ENCODE measurements at places on chromosomes 6 and 20.
A peak's percentile ranks its signal among the peaks of the same experiment; 100 is the strongest.

GRCh38 chr6:47428746-47429664 is 48.6 kb upstream of the CD2AP start:
- DNase-seq = no peak

GRCh38 chr6:109331081-109331480 is 51.2 kb downstream of the CD164 start:
- DNase-seq = no peak

GRCh38 chr6:70394518-70395300 is 18.6 kb upstream of the FAM135A start:
- DNase-seq = no peak

DNA sequence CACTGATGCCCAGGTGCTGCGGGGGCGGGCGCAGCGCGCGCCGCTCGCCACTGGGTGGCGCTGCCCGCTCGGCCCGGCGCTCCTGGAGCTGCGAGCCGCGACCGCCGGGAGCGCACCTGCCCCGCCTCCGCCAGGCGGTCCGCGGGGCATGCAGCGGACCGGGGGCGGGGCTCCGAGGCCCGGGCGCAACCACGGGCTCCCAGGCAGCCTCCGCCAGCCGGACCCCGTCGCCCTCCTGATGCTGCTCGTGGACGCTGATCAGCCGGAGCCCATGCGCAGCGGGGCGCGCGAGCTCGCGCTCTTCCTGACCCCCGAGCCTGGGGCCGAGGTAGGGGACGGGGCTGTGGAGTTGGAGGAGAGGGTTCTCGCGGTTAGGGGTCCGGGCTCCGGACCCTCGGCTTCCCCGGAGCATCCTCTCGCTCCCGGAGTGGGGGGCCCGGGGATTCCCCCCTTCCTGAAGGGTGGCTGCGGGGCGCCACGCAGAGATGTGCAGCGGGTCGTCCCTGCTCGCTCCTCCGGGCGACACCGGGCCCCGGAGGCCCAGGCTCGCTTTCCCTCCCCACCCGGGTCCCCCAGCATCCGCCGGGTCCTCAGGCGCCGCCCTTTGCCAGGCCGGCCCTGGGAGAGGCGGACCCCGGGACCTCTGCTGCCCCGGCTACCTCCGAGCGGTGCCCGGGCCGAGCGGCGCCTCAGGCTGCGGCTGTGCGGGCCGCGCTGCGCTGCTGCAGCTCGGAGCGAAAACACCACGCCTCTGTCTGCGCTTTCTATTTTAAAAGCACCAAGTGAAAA is at the start of gene BCAS4:
BCAS4 (plus strand) TSS at position 216 of the 789 bp plus-strand sequence; CDS start at position 239, 23 bp downstream.
- DNase-seq = peak; percentile 95

DNA sequence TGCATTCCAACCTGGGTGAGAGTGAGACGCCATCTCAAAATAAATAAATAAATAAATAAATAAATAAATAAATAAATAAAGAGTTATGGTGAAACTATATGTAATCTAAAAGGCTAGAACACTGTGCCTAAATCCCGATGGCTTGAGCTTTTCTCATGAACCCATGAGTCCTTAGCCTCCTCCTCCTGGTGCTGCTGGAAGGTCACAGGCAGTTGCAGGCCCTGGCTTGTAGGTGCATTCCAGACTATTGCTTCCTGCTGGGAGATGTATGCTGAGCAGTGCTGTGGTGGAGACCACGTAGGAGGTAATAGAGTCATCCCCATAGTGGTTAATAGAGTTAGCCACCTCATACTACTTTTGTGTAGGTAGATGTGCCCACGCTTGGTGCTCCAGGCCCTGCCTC is 12.5 kb downstream of the PTK7 start:
- DNase-seq = no peak

DNA sequence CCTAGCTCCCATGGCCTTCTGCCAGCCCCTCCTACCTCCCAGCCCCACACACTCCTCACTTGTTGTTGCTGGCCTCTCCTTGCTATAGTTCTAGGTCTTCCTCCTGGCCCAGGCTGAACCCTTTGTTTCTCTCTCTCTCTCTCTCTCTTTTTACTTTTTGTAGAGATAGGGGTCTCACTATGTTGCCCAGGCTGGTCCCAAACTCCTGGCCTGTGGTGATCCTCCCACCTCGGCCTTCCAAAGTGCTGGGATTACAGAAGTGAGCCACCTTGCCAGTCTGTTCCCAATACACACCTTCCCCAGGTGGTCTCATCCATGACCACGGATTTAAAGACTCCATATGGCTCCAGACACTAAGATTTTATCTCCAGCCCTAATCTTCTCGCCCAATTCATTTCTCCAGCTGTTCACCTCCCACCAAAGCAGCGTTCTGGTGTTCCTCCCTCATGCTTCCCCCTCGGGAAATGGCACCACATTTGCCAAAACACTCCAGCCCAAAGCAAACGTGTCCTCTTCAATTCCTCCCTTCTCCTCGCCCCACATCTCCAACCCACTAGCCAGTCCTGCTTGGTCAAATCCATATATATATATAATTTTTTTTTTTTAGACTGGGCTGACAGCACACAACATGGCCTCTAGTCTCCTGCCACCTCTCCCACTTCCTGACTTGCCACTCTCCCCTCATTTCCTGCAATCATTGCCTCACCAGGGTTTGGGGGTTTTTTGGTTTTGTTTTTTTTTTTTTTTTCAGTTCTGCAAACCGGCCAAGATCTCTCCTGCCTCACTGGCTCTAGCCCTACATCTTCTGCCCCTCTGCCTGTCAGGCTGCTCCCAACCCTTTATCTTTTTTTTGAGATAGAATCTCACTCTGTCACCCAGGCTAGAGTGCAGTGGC is 104.4 kb downstream of the NCR2 start:
- DNase-seq = peak; percentile 74

DNA sequence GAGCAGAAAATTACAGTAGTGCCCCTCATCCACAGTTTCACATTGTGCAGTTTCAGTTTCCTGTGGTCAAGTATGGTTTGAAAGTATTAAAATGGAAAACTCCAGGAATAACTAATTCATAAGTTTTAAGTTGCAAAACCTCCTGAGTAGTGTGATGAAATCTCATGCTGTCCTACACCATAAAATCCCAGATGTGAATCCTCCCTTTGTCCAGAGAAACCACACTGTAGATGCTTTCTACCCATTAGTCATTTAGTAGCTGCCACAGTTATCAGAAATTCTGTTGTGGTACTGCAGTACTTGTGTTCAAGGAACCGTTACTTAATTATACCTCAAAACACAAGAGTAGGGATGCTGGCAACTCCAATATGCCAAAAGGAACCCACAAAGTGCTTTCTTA is 74.7 kb downstream of the PTCHD4 start:
- DNase-seq = no peak

GRCh38 chr6:134512981-134513391 is 195.1 kb upstream of the SGK1 start:
- DNase-seq = no peak

DNA sequence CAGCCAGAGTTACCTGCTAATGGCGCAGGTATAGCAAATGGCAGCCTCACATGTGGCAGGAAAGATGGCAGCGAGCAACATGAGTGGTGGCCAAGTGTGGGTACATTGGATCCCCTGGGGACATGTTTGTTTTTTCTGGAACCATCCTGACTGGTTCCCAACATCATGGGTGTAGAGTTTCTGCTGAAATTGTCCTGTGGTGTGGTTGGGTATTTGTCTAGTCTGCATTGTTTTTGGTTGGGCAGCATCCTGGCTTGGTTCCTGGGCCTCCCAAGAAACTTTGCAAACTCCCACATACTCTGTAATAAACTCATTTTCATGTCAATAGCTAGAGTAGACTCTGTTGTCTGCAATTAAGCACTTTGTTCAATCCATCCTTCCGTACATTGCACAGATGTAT is 282.6 kb downstream of the CDC5L start:
- DNase-seq = no peak

GRCh38 chr20:59933296-59933848 is at the start of gene SYCP2:
SYCP2 (minus strand) TSS chr20:59933637; CDS start chr20:59922413, 11,224 bp downstream.
- DNase-seq = peak; percentile 69

GRCh38 chr6:28488916-28489365 is 26.7 kb downstream of the GPX6 start:
- no peak for DNase-seq

- no peak for DNase-seq
These were observed 87.0 kb downstream of the OR2B2 start for GRCh38 chr6:27825025-27825793.

DNA sequence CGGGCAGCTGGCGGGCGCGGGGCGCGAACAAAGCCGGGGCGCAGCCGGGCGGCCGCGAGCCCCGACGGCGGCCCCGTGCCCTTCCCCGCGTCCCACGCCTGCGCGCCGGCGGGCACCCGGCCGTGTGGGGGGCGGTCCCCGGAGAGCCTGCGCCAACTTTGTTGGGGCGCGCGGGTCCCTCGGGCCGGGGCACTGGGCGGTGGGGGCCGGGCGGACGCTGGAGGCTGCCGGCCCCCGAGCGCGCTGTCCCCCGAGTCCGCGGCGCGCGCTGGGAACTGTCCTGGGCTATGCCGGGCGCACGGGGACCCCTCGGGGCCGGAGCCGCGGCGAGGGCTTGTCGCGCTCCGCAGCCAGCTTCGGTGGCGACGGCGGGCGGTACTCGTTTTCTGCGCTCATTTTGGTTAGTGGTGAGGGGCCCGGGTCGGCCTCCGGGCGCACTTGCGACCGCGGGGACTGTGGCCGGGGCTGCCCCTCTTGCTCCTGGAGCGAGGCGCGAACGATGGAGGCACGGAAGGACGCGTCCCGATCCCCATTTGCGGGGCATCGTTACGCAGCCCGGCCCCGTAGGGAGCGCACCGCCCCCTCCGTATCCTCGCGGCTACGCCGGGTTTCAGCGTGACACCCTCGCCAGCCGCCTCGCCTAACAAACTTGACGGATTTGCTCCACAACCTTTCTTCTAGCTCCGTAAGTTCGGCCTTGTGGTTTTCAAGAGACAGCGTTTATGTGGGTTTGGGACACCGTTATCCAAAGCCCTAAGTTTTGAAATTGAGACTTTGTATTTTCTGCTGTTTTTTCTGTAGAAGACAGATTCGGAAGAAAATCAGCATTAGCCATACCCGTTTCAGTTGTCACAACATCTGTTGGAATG is 622 bp downstream of the SS18L1 start:
- DNase-seq = peak; percentile 71

- no peak for DNase-seq
These were observed 29.2 kb downstream of the RHAG start for GRCh38 chr6:49607391-49607982.

DNA sequence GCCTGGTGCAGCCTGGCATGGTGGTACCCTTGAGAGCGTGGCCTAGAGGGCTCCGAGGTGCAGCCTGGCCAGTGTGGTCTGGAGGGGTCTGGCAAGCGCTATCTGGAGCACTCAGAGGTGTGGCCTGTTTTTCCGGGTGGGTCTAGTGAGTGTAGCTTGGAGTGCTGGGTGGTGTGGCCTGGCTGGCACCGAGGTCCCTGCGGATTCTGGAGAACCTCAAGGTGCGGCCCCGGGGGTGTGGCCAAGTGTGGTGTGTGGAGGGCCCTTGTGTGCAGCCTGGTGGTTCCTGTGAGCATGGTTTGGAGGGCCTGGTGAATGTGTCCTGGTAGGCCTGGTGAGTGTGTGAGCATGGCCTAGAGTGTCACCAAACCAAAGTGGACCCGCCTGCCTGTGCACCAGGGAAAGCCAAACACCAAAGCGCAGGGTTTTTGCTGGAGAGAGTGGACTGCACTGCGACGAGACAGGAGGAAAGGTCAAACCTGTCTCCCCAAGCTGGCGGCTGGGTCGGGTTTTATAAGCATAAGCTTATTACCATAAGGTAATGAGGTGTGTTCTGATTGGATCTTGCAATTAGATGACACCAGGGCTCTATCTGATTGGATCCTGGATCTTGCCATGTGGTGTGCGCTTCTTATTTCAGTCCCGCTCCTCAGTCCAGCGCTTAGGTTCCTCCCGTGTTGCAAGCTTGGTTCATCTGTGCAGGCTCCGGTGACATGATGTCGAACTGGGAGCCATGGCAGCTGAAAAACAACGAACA is 35.7 kb downstream of the IGF2R start:
- DNase-seq = no peak

GRCh38 chr20:57654998-57655808 is 35.0 kb upstream of the ZBP1 start:
- peak; percentile 23 for DNase-seq

DNA sequence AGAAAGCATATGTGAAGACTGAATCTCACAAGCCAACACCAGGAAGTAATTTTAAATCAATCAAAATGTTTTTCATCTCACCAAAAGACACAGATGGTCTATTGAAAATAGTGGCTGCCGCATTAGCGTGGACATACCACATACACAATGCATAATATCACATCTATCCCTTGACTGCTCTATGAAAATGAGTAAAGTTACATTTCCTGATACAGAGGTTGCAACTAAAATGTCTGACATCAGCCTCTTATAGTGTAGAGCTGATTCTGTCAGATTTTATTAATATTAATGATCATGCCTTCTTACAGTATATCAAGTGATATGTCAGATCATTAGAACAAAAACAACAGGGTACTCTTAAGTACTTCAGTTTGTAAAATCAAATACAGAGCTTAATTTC is 339.8 kb upstream of the EPHA7 start:
- DNase-seq = no peak

DNA sequence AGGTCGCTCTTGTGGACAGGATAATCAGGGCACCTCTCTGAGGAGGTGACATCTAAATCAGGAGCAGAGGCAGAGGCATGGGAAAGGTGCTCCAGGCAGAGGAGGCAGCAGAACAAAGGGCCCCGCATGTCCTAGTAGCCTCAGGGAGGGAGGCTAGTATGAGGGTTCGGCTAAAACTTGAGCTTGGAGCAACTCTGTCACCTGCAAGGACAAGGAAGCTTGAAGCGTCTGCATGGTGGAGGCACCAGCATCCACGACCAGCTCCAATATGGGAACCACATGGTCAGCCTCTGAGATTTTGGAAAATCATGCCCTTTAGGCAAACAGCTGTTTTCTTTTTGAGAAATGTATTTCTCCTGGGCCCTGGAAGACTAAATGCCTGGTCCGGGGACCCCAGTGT is 13.0 kb upstream of the MPC1 start:
- no peak for DNase-seq

DNA sequence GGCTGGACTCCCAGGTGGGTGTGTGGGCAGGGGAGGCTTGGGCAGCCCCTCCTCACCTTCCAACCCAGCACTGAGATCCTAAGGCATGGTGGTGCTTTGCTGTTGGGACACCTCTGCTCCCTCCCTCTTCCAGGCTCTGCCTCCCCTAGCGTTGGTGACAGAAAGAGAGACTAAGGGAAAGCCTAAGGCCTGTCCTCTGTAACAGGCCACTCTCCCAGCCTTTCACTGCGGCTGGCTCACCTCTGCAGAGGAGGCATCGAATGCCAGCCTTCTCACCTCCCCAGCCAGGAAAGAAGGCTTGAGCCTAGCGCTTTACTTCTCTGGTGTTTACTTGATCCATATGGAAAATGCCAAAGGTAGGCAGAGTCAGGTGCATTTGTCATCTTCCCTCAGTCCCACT is 3.5 kb upstream of the CDH26 start:
- DNase-seq = no peak
